ENCODE measurements at places on chromosomes 2 and 18.

GRCh38 chr2:157874348-157874747, 1.8 kb downstream of the ACVR1 start:
- DNase-seq, result no peak

GRCh38 chr2:217467331-217467730, 535.5 kb downstream of the TNS1 start:
- no peak for DNase-seq

DNA sequence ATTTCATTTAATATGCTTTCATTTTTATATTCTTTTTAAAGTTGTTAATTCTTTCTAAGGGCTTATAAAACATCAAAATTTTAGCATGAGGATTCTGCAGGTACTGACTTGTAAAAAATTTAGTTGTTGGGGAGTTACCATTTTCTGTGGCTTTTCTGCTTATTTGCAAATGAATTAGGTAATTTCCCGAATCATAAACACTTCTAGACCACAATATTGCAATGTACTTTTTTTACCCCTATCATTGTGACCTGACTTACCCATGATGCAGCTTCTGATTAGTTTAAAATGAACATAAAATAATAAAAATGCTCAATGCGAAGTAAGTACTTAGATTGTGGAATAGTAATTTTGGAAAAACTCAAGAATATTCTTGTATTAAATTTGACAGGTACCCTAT, 11.4 kb downstream of the ARL6IP6 start:
- no peak for DNase-seq

DNA sequence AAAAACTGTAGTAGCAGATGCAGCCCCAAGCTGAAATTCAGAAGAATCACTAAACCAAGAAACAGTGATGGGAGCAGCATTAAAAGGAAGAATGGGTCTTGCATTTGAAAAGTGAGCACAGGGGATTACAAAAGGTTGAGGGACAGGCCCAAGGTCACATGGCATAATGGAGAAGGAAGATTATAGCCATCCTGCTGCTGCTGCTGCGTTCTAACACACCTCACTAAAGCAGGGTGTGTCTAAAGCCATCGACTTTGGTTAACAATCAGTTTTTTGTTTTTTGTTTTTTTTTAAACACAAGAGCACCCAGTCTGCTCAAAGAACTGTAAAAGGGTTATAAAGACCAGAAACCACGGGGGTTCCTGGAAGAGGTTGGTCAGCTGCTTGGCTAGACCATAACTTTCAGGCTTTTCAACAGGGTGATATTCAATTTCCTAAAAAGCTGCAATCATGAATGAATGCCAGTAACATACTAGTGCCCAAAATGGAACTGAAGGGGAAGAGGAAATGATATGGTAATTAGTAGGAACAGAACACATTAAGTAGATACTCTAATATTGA, 102.6 kb downstream of the MYO5B start:
- DNase-seq, result no peak

DNA sequence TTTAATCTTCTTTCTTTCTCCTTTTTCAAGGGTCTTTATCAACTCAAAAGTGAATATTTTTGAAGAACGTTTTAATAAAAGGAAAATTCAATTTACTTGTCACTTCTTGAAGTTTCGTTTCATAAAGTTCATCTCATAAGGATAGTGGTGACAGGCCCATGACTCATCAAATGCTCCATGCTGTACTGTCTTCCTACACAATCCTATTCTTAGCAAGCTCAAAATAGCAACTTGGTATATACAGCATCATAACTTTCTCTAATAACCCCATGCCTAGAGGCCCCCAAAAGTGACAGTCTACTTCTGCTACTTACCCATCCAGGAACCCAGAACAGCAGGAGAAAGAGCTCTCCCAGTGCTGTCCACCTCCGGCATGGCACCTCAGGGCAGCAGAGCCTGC, 7.7 kb downstream of the FBXO15 start:
- DNase-seq, result no peak
